ENCODE measurements at places on chromosomes 3 and 15.

DNA sequence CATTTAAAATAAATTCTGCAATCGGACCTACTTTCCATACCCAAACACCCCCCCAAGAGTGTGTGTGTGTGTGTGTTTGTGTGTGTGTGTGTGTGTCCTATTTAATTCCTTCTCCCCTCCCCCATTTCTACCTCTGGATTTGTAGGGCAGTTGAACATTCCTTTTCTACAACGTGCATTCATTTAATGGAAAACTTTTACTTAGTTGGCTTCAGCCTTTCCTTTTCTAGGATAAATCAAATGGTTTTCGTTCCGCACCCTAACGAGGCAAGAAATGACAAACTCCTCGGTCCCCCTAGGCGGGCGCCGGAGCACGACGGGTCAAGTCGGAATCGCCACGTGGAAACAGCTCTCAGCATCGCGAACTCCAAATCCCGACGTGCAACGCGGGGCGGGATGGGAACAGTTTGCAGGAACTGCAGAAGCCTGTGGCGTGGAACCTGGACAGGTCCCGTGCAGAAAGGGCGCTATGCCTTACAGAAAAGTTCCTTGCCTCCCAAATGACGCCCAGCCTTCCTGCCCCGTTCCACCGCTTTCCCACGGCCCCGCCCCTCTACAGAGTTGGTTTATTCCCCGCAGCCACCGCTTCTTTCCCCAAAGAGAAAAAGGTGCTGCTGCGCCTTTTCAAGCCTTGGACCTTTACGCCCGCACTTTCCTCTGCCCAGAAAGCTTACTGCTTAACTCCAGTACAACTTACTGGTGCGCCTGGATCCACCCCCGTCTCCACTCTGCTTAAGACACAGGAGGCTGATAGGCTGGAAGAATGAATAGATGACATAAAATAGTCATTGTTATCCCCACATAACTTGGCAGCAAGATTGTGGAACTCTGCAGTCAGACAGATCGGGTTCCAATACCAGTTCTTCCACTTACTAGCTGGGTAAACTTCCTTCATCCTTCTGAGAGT lies 1.1 kb upstream of the EIF2B5 start:
- DNase-seq = peak; percentile 93

DNA sequence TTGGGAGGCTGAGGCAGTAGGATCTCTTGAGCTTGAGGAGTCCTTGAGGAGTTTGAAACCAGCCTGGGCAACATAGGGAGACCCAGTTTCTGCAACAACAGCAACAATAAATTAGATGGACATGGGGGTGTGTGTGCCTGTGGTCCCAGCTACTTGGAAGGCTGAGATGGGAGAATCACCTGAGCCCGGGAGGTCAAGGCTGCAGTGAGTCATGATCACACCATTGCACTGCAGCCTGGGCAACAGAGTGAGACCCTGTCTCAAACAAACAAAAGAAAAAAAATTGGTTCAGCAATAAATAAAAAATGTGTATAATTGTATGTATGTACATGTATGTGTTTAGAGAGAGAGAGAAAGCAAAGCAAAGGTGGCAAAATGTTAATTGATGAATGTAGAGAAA lies 83.1 kb downstream of the PDE8A start:
- DNase-seq = no peak

DNA sequence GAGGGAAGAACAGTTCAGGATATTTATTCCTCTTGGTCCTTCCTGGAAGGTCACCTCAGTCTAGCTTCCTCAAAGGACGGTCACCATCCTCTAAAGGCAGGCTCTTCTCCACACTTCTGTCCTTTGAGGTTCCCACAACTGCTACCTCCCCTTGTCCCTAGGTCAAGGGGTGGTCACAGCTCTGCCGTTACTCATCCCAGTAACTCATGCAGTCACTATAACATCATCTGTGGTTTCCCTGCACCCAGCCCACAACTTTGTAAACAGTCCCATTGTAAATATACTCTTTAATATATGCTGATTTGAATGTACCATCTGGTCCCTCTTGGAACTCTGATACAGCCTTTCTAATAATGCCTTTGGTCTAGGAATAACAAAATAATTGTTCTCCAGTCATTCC lies 887.4 kb downstream of the FHIT start:
- DNase-seq = no peak

GRCh38 chr15:76983590-76984375 lies 11.1 kb upstream of the PSTPIP1 start:
- DNase-seq = no peak

DNA sequence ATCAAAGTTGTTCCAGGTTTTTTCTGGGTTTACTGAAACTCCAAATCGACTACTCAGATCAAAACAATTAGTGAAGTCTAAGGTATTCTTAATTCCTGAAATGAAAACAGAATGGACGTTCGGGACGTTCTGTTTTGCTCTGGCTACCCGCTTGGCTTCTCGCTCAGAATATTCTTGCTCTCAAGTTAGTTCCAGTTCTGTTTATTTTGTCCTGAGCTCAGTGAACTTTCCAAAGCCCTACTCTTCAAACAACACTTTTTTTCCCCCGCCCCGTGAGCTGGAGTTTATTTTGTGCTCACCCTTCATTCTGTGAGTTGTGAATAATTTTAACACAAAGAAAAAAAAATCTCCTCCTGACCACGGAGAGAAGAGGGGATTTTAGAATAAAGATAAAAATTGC lies 72.6 kb downstream of the SAMMSON start:
- DNase-seq = no peak

DNA sequence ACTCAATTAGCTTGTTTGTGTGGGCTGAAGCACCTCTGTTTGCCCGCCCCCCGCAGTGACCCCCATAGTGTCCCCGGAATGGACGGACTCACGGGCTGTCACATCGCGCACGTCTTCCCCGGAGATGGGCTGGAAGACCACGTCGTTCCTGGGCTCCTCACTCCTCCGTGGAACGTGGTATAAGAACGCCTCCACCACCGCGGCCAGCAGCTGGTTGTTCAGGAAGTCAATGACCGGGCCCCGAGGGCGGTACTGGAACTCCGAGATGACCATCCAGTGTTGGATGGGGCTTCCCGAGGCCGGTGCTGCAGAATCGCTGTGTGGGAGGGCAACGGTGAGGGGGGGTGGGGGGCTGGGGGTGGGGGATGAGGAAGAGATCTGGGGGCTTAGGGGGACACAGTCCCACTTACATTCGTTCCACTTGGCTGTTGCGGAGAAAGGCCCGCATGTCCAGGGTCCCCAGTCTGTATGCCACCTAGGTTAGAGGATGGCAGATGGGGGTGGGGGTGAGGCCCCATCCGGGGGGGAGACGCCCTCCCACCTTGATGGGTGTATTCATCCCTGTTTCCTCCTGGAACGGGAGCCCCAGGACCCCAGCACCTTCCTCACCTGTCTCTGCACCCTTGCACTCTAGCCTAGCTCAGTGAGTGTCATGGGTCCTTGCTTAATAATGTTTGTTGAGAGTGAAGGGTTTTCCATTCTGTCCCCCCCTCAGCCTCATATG lies 30.2 kb downstream of the MUC20 start:
- DNase-seq = peak; percentile 11

- no peak for DNase-seq
These were observed 266.0 kb downstream of the EPHA3 start for GRCh38 chr3:89373434-89373833.

DNA sequence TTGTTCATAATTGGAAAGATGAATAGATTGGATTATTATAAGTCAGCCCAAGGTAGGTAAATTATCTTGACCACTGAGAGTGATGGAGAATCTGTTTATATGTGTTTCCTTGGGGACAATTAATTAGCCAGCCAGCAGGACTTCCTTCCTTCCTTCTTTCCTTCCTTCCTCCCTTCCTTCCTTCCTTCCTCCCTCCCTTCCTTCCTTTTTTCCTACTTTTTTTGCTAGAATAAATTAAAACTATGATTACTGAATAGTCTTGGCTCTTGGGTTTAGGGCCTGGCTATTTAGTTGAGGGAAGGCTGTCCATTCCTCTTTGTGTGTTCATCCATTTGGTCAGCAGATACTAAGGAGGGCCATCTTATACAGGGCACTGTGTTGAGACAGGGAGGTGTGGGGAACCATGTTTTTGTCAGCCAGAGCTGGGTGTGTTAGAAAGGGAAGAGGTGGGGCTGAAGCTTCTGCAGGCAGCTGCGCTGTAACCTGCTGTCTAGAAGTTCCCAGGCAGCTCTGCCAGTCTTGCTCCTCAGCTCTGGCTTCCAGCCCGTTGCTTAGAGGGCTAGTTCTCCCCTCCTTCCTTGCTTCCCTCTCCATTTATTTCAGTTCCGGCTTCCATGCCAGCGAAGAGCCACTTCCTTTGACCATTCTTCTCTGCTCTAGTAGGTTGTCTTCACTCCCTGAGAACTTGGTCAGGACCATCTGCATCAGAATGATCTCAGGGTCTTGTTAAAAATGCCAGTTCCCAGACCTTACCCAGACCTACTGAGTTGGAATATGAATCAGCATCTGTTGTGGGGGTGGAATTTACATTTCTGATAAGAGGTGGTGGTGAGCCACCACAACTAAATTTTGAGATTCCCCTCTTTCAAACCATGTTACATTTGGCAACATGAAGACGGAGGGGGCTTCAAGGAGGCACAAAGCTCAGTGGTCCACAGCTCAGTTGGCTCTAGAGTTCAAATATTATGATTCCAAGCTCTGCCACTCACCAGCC lies 113.9 kb downstream of the DGKG start:
- no peak for DNase-seq

- DNase-seq = peak; percentile 74
These were observed 51.0 kb upstream of the ATP13A3 start for GRCh38 chr3:194537732-194538247.

DNA sequence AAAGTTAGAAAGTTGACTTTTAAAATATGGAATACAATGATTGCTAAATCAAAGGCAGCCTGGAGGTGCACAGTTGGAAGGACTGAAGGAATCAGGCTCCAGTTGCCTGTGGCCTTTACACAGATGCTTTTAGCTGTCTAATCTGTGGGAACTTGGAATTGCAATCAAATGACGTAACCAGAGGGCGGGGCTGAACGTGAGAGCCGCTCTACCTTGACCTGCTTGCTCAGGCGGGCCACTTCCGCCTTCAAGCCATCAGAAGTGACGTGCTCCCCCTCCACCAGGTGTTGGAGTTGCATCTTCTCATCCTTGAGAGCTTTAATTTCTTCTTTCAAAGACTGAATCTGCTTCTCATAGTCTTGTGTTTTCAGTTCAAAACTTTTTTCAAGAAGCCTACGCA lies 37.7 kb upstream of the GNB5 start:
- no peak for DNase-seq

- peak; percentile 90 for DNase-seq
These were observed 2.2 kb downstream of the SNX22 start for GRCh38 chr15:64153480-64154367.

- no peak for DNase-seq
These were observed 123.1 kb downstream of the ADAM10 start for GRCh38 chr15:58626378-58626777.

GRCh38 chr3:44762170-44762677 lies 630 bp downstream of the KIF15 start:
- DNase-seq = no peak

- no peak for DNase-seq
These were observed 417 bp downstream of the TBCCD1 start for GRCh38 chr3:186566772-186567071.

DNA sequence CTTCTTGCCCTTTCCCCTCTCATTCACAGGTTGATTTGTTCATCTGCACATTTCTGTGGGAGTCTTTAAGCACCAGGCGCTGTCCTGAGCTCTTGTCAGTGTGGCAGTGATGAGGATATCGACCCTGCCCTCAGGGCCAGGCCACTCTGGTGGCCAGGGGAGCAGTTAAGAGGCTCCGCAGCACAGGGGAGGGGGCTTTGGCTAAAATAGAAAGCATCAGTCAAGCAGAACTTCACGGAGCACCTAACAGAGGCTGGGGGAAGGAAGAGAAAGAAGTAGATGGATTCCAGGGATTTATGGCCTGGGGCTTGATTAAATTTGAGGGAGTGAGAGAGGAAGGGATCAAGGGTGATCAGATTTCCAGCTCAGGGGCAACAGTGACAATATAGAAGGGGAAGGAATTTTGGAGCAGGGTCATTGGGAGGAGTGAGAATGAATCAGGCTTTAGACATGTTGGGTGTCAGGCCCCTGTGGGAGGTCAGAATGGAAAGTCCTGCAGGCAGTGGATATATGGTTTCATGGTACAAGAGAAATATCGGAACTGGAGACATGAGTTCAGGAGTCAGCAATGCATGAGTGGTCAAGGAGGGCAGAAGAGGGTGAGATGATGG lies 73.0 kb upstream of the GLCE start:
- DNase-seq = no peak

- DNase-seq = peak; percentile 47
These were observed 27.6 kb upstream of the RAB7A start for GRCh38 chr3:128698211-128699047.

- no peak for DNase-seq
These were observed 130.9 kb downstream of the PGPEP1L start for GRCh38 chr15:98876451-98877369.

DNA sequence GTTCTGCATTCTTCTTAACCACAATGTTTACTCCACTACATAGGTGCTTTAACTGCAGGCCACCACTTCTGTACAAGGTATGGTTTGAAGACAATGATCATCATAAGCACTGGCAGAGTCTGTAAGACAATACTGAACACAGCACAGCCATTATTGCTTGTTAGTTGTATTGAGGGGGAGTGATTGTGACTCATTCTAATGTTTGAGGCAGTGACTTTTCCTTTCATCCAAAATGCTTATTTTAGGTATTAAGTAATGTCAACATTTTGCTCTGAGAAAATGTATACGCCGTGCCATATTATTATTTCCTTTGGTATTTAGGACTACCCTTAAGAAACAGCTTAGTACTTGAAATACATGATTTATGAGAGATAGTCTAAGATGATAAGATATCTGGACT lies 618.2 kb upstream of the ZNF717 start:
- no peak for DNase-seq

- no peak for DNase-seq
These were observed 9.0 kb downstream of the FSTL1 start for GRCh38 chr3:120441776-120442175.

DNA sequence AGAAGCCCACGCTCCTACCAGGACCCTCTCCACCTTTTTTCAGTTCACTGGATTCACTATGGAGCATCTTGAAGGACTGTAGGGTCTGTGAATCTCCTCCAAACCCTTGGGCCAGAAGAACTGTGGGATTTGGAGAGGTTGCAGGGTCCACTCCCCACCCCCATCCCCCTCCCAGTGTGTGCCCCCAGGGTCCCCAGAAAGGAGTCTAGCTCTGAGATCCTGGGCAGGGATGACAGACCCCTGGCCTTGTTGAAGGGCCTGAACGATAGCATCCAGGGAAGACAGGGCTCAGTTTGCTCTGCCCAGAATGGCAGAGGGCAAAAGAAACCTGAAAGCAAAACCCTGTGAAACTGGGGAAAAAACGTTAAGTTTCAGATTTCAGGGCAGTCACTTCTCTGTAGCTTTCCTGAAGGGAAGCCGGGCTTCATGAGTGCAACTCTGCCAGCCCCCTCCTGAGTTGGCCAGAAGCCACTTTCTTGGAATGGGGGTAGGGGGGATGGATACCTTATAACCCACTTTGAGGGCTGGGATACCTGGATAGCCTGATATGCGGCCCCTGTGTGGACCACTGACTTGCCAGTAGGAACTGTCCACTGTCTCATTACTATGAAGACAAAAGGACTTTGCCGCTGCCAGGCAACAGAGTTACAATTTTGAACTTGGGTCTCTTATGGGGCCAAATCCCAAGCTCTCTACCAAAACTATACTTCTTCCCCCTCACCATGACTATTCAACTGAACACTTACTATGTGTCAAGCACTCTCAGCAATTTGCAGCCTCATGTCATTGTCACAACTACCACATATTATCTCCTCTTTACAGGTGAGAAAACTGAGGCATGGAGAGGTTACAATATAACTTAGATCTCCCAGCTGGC lies 1.6 kb upstream of the CISH start:
- no peak for DNase-seq

GRCh38 chr15:42184296-42184695 lies 23.8 kb downstream of the VPS39 start:
- peak; percentile 37 for DNase-seq

GRCh38 chr15:81914333-81914732 lies 131.5 kb downstream of the MEX3B start:
- DNase-seq = no peak
